ENCODE measurements at places on chromosomes 6 and 20. TPM values are rescaled to one million over a fixed set of nuclear protein-coding genes. Genes with fewer than 3 reads are reported as not detected.

DNA sequence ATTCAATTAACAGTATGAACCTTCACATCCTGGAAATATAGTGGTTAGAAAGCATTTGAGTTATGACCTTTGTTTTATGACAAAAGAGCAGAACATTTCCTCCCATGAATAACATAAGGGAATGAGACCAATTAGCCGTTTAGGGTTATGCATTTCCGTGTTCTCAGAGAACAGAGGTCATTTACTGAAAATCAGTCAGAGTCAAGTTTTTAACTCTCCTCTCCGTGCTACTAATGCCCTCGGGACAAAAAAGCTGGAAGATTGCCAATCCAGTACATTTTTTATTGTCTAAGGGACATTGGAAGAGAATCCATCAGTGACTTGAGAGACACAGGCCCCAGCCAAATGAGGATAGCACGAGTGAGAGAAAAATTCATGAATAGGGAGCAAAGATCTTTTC is 632.7 kb downstream of the RFPL4B start:
- H3K4me1 ChIP-seq = no peaks in the 10 kb centered on the region
- H3K36me3 ChIP-seq = no peaks in the 10 kb centered on the region
- H3K27me3 ChIP-seq = no peaks in the 10 kb centered on the region

Gene ARMH2
- total RNA-seq = 4.5 TPM

- peak overlapping the region; percentile 19 for H3K4me3 ChIP-seq
- no peaks in the 10 kb centered on the region for H3K27me3 ChIP-seq
- H3K4me1 ChIP-seq = peaks cover 23% of the 10 kb centered on the region
- no peak for DNase-seq
- H3K27ac ChIP-seq = no peak overlapping the region
Observed at GRCh38 chr6:27812078-27812804, 100.0 kb downstream of the OR2B2 start.

DNA sequence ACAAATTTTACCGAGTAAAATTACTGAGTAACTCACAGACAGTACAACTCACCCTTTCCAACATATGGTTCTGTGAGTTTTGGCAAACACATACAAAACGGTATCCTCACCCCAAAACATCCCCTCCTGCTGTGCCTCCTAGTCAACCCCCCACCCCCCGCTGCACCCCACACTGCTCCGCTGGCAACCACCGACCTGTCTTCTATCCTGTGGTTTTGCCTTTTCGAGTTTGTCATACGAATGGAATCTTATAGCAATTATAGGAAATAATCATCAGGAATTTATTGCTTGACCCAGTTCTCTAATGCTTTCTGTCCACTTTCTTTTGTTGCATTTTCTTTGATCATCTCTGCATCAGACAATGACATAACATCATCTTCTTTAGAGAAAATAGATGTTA is 312.3 kb downstream of the KIF16B start:
- no peak overlapping the region for H3K4me3 ChIP-seq
- no peak for DNase-seq
- H3K36me3 ChIP-seq = peaks cover 5% of the 10 kb centered on the region
- peaks cover 11% of the 10 kb centered on the region for H3K27me3 ChIP-seq
- H3K4me1 ChIP-seq = no peaks in the 10 kb centered on the region

GRCh38 chr20:45853484-45853883 is 3.7 kb downstream of the ACOT8 start:
- peaks cover 50% of the 10 kb centered on the region for H3K36me3 ChIP-seq
- no peak for DNase-seq
- H3K27me3 ChIP-seq = no peaks in the 10 kb centered on the region
- H3K4me1 ChIP-seq = peaks cover 11% of the 10 kb centered on the region

DNA sequence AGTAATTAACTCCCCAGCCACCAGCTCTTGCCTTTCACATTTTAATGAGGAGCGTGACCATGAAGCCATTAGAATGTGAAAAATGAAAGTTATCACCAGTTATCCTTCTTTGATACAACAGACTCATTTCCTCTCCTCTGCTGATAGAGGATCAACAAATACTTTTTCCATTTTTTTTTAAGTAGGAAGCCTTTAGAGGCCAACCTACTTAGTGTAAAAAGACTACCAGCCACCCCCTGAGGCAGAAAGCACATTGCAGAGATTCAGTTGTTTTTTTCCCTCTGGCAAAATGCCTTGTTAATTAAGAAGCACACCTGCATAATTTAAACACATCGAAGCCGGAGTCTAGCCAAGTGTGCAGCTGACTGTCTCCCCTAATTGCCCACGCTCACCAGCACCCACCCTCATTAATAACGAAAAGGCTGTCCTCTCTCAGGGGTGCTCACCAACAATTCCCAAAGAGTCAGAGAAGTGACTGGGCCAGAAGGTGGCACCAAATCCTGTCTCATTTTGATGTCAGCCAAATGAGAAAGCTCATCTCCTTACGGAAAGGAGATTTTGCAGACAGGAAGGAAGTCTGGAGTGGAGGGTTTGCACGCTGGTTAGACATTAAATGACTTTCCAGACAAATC is 60.9 kb upstream of the MC3R start:
- no peak overlapping the region for H3K27ac ChIP-seq
- H3K27me3 ChIP-seq = peaks cover 14% of the 10 kb centered on the region
- H3K4me3 ChIP-seq = no peak overlapping the region
- H3K4me1 ChIP-seq = no peaks in the 10 kb centered on the region

- no peaks in the 10 kb centered on the region for H3K36me3 ChIP-seq
- H3K27ac ChIP-seq = no peak overlapping the region
- H3K4me1 ChIP-seq = no peaks in the 10 kb centered on the region
- no peak overlapping the region for H3K4me3 ChIP-seq
- DNase-seq = no peak
Observed at GRCh38 chr20:51928931-51929330, 126.6 kb upstream of the SALL4 start.

GRCh38 chr6:111871207-111871606 is 2.0 kb downstream of the FYN start:
- no peaks in the 10 kb centered on the region for H3K27me3 ChIP-seq
- peak overlapping the region; percentile 99 for H3K4me3 ChIP-seq
- DNase-seq = peak; percentile 65
- H3K4me1 ChIP-seq = peaks cover 68% of the 10 kb centered on the region

GRCh38 chr20:61706259-61706961 is 359.3 kb downstream of the TAF4 start:
- no peaks in the 10 kb centered on the region for H3K4me1 ChIP-seq
- no peaks in the 10 kb centered on the region for H3K27me3 ChIP-seq
- no peaks in the 10 kb centered on the region for H3K36me3 ChIP-seq
- no peak overlapping the region for H3K27ac ChIP-seq
- no peak overlapping the region for H3K4me3 ChIP-seq

DNA sequence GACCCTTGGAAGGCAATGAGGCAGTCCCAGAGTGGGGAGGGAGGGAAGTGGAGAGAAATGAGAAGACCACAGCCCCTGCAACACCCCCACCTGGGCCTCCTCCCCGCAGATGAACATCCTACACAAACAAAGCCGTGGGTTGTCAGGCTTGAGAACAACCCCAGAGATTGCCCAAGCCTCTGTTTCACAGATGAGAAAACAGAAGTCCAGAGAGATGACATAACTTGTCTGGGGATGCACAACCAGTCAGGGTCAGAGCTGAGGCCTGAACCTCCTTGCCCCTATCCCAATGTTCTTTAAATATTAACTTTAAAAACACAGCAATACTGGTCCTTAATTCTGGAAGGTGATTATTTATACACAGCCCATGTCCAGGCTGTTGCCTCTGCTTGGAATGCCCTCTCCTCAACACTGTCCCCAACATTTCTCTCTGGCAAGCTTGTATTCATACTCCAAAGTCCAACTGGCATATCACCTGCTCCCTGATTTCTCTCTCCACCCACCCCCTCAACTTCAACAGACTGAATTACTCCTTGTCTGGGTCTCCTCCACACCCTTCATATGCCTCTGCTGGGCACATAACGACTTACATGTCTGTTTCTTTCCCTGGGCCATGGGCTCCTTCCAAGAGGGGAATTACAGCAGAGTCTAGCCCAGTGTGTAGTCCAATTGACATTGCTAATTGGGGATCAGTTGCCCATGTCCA is 135.5 kb upstream of the LRFN2 start:
- no peaks in the 10 kb centered on the region for H3K27me3 ChIP-seq
- peaks cover 21% of the 10 kb centered on the region for H3K4me1 ChIP-seq
- no peak overlapping the region for H3K4me3 ChIP-seq
- H3K36me3 ChIP-seq = no peaks in the 10 kb centered on the region
- DNase-seq = no peak
- H3K27ac ChIP-seq = no peak overlapping the region

DNA sequence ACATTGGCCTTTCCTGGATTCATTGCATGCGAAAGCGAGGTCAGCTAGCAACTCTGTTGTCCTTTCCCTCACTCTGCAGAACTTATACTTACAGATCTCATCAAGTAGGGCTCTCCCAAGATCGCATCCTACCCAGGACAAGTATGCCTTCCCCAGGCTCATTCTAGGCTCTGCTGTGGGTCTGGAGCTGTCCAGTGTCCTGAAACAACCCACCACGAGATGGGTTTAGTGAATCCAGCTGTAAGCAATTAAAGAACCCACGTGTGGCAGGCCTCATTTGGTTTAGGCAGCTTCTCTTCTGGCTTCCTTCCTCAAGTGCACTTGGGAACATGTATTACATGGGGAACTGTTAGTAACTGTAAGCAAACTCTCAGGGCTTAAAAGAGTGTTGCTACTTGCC is 406.5 kb upstream of the CHD6 start:
- peaks cover 2% of the 10 kb centered on the region for H3K27me3 ChIP-seq
- no peak overlapping the region for H3K27ac ChIP-seq
- no peak for DNase-seq
- no peak overlapping the region for H3K4me3 ChIP-seq
- H3K4me1 ChIP-seq = no peaks in the 10 kb centered on the region

Gene CST4
- total RNA-seq = not detected

GRCh38 chr20:2692886-2693285 is 306 bp downstream of the EBF4 start:
- no peaks in the 10 kb centered on the region for H3K36me3 ChIP-seq
- H3K4me1 ChIP-seq = peaks cover 22% of the 10 kb centered on the region
- H3K27ac ChIP-seq = no peak overlapping the region

Gene DEF6
- 263 TPM for total RNA-seq

DNA sequence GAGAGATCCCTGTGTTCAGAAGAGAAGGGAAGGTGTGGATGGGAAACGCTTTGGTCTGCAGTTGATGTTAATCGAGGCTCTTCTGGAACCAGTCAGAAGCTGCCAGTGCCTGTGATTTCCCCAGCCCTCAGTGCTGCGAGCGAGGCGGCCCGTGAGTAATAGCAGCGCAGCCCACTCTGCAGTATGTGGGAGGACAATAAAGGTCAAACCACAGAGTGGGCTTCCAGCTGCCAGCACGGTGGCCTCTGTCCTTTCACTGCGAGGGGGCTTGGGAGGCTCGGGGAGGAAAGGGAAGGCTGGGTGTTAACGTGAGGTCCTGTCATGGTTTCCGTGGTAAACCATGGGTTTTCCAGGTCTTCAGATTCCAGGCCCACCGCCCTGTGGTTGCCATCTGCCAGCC is 32.3 kb upstream of the TAGAP start:
- H3K4me1 ChIP-seq = peaks cover 57% of the 10 kb centered on the region
- peak overlapping the region; percentile 38 for H3K4me3 ChIP-seq
- no peaks in the 10 kb centered on the region for H3K27me3 ChIP-seq
